GM06990 (cell line): ENCODE measurements at places on chromosomes 12 and 14.

GRCh38 chr12:54404061-54405004 lies 14.7 kb downstream of the ITGA5 start:
- DNase-seq, result no peak

DNA sequence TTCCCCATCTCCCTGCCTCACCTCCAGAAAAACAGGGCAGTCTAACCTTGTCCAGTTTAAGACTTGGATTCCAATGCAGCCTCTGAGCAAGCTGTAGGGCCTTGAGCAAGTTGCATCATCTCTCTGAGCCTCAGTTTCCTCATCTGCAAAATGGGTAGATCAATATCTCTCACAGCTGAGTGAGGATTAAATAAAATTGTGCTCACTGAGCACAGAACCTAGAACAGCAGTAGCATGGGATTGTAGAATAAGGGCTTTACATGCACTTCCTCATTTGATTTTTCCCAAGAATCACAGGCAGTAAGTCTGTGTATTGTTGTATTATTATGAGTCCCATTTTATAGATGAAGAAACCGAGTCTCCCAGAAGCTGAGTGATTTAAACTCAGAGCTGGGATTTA lies 2.0 kb downstream of the DTX1 start:
- DNase-seq, result no peak

- no peak for DNase-seq
Measured at GRCh38 chr12:101181776-101182175, 28.3 kb downstream of the SLC5A8 start.

DNA sequence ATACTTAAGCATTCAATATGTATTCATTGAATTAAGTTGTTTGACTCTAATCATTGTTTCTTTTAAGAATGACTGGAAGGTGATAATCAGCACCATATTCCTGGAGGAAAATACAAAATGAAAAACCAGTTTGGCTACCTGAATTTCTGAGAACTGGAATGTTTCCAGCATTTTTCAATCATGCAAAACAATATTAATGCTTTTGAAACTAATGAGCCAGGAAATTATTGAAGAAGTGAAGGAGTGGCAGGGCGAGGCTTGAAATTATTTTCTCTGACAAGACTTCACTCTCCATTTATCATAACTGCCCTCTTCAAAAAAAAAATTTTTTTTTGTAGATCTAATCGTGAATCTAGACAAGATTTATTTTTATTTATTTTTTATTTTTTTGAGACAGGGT lies 19.0 kb downstream of the TMEM19 start:
- DNase-seq, result no peak
